ENCODE measurements at places on chromosomes 4 and X. TPM values are rescaled to one million over a fixed set of nuclear protein-coding genes. Genes with fewer than 3 reads are reported as not detected.

DNA sequence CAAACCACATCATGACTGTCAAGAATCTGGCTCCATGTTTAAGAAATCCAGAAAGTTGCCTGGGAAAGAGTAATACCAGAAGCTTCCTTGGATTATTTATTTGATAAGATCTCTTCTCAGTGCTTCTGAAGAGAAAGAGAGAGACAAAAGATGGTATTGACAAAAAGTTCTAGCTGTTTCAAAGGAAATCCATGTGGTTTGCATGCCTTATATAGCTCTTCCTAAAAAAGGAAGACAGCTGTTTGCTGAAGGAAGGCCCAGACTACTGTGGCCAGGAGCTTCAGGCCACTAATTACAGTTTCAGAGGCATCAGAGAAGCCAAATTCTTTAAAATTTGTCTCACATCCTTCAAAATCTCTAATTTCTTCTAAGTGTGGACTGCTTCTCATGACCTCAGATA, 565.2 kb upstream of the SLIT2 start:
- DNase-seq: no peak
- H3K4me1 ChIP-seq: no peaks in the 10 kb centered on the region
- no peak overlapping the region for H3K27ac ChIP-seq
- H3K27me3 ChIP-seq: no peaks in the 10 kb centered on the region
- no peak overlapping the region for H3K4me3 ChIP-seq

DNA sequence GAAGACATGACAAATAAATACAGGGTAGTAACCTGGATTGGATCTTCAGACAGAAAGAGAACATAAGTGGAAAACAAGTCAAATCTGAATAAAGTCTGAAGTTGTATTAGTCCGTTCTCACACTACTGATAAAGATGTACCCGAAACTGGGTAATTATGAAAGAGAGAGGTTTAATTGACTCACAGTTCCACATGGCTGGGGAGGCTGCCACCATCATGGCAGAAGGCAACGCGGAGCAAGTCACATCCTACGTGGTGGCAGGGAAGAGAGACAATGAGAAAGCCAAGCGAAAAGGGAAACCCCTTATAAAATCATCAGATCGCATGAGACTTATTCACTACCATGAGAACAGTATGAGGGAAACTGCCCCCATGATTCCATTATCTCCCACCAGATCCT, 82.8 kb downstream of the USP46 start:
- no peak overlapping the region for H3K27ac ChIP-seq
- DNase-seq: no peak
- H3K36me3 ChIP-seq: no peaks in the 10 kb centered on the region

DNA sequence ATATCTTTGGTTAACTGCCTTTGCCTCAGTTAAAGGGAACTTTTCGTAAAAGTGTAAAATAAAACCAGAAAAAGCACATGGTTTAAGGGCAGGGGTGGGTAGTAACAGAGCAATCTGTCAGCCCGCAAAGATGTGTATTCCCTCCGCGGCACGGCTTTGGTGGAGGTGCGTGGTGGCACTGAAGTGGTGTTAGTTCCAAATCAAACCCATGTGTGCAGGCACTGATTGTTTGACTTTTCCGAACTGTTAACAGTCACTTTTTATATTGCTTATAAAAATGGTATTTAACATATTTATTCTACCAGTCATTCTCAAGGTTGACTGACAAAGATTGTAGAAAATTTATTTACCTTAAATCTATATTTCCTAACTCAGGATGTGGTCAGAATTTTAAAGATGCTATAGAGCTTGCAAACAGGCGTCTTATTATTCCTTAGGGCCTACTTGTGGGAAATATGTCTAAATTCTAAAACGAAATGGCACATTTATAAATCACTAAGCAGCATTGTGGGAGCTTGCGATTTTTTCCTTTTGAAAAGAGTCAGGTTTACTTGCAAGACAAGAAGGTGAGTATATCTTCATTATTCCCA, 272.7 kb upstream of the PCDH18 start:
- H3K27ac ChIP-seq: no peak overlapping the region
- H3K36me3 ChIP-seq: no peaks in the 10 kb centered on the region
- DNase-seq: no peak
- H3K4me3 ChIP-seq: no peak overlapping the region
- no peaks in the 10 kb centered on the region for H3K27me3 ChIP-seq
- no peaks in the 10 kb centered on the region for H3K4me1 ChIP-seq

GRCh38 chr4:42397635-42398170, 415 bp downstream of the SHISA3 start:
- DNase-seq: no peak
- H3K27ac ChIP-seq: peak overlapping the region; percentile 26
- H3K36me3 ChIP-seq: no peaks in the 10 kb centered on the region

DNA sequence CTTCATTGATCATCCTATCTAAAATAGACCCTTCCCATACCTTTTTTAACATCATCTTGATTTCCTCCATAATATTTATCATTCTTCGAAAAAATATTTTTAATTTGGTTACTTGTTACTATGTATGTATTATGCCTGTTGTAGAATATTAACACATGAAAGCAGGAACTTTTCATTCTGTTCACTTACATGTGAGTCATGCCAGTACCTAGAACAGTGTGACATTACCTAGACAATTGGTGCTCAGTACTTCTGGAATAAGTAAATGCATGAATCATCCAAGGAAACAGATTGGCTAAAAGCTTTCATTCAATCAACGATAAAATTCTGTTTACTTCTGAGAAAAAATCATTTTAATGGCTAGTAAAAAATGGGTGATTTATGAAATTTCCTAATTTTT, 76.4 kb downstream of the CXXC4 start:
- H3K27me3 ChIP-seq: no peaks in the 10 kb centered on the region
- no peaks in the 10 kb centered on the region for H3K4me1 ChIP-seq

DNA sequence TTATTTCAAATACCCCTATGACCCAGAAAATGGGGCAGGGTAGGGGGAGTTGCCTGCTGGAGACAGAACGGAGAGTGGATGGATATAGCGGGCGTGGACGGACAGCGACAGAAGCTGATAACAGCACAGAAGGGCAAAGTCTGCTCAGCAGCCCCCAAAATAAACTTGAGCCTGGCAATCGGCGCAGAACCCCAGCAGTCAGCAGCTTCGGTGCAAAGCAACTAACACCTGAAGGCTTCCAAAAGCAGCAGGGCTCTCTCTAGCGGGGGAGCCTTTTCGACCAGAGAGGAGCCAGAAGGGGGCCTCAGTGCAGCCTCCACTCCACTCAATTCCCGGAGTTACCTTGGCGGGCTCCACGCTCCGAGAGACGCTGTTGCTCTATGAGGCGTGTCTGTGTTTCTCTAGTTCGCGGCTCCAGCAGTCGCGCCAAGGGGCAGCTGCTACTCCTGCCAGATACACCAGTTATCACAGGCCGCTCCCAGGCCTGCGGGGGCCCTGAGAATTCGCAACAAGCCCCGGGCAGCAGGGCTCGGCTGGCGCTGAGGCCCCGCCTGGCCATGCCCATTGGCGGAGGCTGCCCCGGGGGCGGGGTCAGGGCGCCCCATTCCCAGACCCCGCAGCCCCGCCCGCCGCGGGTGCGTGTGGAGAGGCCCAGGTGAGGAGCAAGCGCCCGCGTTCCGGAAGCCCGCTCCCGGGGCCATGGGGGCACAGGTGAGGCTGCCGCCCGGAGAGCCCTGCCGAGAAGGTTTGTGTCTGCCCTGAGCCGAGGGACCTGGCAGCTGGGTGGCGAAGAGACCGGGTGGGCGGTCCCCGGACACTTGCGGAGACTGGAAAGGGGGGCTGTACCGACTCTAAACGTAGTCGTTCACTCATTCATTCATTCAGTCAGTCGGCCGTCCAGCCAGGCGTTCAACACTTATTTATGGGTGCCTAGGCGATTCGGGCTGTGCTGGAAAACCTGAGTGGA, at the start of the genes CNGA1 and NIPAL1:
Gene CNGA1, minus strand, starts transcription at position 541 of the 967 bp plus-strand sequence. CDS start 63,992 bp downstream, outside the sequence.
Gene NIPAL1, plus strand, starts transcription at position 632 of the 967 bp plus-strand sequence. Its CDS starts 68 bp downstream, at position 700.
- peaks cover 10% of the 10 kb centered on the region for H3K4me1 ChIP-seq
- no peaks in the 10 kb centered on the region for H3K36me3 ChIP-seq
- peak; percentile 63 for DNase-seq
- H3K27me3 ChIP-seq: no peaks in the 10 kb centered on the region

DNA sequence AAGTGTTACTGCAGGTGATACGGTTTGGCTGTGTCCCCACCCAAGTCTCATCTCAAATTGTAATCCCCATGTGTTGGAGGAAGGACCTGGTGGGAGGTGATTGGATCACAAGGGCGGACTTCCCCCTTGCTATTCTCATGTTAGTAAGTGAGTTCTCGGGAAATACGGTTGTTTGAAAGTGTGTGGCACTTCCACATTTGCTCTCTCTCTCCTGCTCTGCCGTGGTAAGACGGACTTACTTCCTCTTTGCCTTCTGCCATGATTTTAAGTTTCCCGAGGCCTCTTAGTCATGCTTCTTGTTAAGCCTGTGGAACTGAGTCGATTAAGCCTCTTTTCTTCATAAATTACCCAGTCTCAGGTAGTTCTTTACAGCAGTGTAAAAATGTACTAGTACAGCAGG, 65.2 kb upstream of the SLC7A11 start:
- no peaks in the 10 kb centered on the region for H3K36me3 ChIP-seq
- DNase-seq: no peak
- H3K27me3 ChIP-seq: no peaks in the 10 kb centered on the region

GRCh38 chr4:109410776-109411175, 22.8 kb upstream of the SEC24B start:
- DNase-seq: no peak
- no peak overlapping the region for H3K27ac ChIP-seq
- no peak overlapping the region for H3K4me3 ChIP-seq

DNA sequence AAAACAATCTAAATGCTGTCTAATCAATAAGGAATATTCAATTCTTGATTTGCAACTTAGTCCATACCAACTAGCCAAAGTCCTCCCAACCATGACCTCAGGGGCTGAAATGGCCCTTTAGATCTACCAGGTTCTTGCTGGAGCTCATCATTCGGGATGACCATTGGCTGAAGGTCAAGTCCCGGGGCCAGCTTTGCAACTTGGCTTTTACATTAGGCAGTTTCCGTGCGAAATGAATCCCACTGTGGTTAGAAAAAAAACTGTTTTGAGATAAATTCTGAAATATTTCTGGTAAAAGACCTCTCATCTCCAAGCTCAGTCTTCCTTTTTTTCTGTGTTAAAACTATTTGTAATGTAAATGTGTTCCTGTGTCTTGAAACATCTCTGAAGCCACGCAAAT, 178.6 kb downstream of the TENM3 start:
- H3K4me3 ChIP-seq: no peak overlapping the region
- H3K36me3 ChIP-seq: no peaks in the 10 kb centered on the region
- no peaks in the 10 kb centered on the region for H3K27me3 ChIP-seq
- no peaks in the 10 kb centered on the region for H3K4me1 ChIP-seq
- DNase-seq: no peak

DNA sequence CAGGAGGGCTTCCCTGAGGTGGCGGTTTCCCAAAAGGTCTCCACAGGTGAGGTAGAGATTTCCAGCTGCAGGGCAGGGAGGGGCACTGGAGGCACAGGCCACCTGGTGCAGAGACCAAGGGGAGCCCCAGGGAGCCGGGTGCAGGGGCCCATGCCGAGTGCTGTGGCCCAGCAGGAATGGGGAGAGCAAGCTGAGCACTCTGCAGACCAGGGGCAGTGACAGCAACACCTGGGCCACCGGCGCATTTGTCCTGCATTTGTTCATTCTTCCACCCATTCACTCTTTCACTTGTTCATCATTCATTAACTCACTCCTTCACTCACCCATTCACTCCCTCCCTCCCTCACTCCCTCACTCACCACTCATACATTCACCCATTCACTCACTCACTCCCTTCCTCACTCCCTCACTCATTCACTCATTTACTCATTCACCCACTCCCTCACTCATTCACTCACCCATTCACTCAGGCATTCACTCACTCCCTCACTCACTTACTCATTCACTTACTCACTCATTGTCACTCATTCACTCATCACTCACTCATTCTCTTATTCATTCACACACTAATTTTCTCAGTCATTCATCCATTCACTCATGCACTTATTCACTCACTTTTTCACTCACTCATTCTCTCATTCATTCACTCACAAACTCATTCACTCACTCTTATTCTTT, 16.3 kb downstream of the CPZ start:
- H3K27me3 ChIP-seq: no peaks in the 10 kb centered on the region

DNA sequence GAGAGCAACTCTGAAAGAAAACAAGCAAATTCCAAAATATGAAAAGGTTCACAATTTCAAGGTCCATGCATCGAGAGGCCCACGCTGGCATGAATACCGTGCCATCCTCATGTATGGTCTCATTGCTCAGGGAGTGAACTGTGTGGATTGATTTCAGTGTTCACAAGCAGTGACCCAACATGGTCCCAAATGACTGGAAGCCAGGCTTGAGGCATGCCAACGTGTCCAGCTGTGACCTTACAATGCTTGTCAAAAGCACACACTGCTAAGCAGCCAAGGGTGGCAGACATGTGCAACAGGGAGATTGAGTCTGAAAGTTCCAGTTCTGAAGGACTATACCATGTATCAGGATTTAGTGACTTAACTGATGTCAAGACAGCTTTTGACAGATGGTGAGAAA, 58.7 kb upstream of the CLDN24 start:
- no peak for DNase-seq
- no peak overlapping the region for H3K27ac ChIP-seq
- no peaks in the 10 kb centered on the region for H3K27me3 ChIP-seq
- H3K36me3 ChIP-seq: no peaks in the 10 kb centered on the region

DNA sequence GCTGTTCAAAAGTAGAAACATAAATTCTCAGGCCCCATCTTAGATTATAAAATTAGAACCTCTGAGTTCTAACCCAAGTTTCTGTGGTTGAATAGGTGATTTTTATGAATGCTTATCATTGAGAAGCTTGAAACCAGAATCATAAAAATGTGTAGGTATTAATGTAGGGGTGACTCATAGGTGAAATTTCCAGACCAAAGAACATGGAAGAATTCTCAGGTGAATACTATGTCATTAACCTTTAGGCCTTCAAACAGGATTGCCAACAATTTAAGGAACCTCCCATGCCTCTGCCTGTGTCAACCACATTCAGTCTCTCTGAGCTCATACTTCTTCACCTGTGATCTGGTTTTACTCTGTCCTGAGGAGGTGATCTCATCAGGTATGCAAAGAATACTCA, 177.8 kb downstream of the NPFFR2 start:
- H3K27me3 ChIP-seq: no peaks in the 10 kb centered on the region
- no peaks in the 10 kb centered on the region for H3K4me1 ChIP-seq
- no peak overlapping the region for H3K27ac ChIP-seq
- DNase-seq: no peak

- DNase-seq: no peak
- no peak overlapping the region for H3K27ac ChIP-seq
- no peak overlapping the region for H3K4me3 ChIP-seq
- H3K4me1 ChIP-seq: no peaks in the 10 kb centered on the region
- peaks cover 36% of the 10 kb centered on the region for H3K27me3 ChIP-seq
- H3K36me3 ChIP-seq: no peaks in the 10 kb centered on the region
These were observed 47.7 kb downstream of the FGFRL1 start for GRCh38 chr4:1058997-1059665.

Gene ADAM29
- not detected for total RNA-seq

Gene TRIM2
- total RNA-seq: 16.4 TPM

Gene RHOXF1
- total RNA-seq: not detected

Gene MAGEA2
- total RNA-seq: not detected

Gene TMPRSS11E
- total RNA-seq: not detected

Gene RAB9B
- 0.55 TPM for total RNA-seq

Gene GPC3
- total RNA-seq: not detected

Gene ARR3
- total RNA-seq: not detected

Gene PAK3
- 0.16 TPM for total RNA-seq

Gene ZNF732
- 3.1 TPM for total RNA-seq
